Cortex of kidney (tissue), 1 donor: ENCODE measurements at places on chromosomes 2 and 18.
A peak's percentile ranks its signal among the peaks of the same experiment; 100 is the strongest.

DNA sequence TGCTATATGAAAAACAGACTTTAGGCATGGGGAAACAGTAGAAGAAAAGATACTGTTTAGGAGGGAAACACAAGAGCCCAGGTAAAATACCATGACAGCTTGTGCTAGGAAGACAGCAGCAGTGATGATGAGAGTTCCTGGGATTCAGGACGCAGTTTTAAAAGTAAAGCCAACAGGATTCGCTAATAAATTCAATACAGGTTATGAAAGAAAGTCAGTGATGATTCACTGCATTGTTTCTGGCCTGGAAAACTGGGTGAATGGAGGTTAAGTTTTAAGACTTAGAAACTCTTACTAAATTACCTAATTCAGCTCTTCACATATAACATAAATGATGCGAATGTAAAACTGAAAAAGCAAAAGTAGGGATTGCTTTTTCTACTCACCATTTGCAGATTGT is 27.9 kb upstream of the RNU4ATAC start:
- DNase-seq: no peak

GRCh38 chr2:222214885-222215284 is 83.9 kb downstream of the PAX3 start:
- DNase-seq: no peak

GRCh38 chr2:149039213-149039724 is 770 bp downstream of the LYPD6B start:
- no peak for DNase-seq

DNA sequence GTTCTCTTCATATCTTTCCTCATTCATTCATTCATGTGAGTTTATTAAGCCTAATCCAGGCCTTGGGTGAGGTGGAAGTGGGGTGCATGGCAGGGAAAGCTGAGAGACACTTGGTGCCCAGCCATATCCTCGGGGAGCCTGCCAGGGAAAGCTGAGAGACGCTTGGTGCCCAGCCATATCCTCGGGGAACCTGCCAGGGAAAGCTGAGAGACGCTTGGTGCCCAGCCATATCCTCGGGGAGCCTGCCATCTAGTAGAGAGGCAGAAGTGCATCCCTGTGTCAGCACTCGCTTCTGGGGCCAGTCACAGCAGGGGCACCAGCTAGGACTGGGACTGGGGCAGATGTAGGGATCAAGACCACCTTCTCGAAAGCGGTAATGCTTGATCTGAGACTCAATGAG is 39.4 kb downstream of the DDX18 start:
- no peak for DNase-seq

- DNase-seq: no peak
Measured at GRCh38 chr2:239337122-239337876, 63.5 kb downstream of the HDAC4 start.

DNA sequence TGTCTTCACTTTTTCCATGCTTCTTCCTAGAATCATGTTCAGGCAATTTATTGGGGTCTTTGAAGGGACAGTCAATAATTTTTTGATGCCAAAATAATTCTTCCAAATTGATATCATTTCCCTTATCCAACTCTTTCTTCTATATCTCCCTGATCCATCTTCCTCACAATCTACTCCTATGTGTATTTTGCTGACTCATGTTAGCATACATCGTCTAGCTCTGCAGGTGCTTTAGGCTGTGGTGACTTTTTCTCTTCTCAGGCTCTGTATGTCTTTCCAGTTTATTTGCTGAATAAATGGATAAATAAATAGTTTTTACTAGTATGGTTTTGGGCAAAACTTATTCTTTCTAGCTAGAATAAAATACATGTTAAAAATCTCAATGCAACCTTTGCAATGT is 1650.9 kb upstream of the TMEFF2 start:
- DNase-seq: no peak

GRCh38 chr18:2654928-2655177 is 673 bp upstream of the SMCHD1 start:
- DNase-seq: no peak

- DNase-seq: no peak
Measured at GRCh38 chr2:172680436-172681068, 55.1 kb upstream of the RAPGEF4 start.

- DNase-seq: no peak
Measured at GRCh38 chr2:173584676-173585458, 230.2 kb downstream of the CDCA7 start.

GRCh38 chr2:128467321-128467969 is 148.8 kb upstream of the HS6ST1 start:
- no peak for DNase-seq

DNA sequence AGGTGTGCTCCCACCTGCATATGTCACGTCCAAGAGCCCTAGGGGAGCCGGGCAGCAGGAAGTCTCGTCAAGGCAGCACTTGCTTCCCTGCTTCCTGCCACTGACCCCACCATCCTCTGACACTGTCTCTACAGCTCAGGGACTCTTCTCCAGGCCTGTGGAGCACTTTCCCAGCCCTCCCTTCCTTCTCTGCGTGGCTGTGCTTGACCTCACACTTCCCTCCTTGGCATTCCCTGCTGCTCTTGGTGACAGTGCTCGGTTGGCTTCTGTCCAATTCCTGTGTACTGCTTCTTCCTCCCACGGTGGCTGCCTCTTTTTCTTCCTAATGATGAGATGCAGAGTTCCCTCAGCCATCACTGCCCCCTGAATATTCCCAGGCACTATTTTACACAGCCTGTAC is 2.8 kb downstream of the CIDEA start:
- no peak for DNase-seq

- no peak for DNase-seq
Measured at GRCh38 chr2:99504844-99505584, 15.2 kb upstream of the REV1 start.

- DNase-seq: no peak
Measured at GRCh38 chr2:9398881-9399780, 24.2 kb downstream of the ITGB1BP1 start.

DNA sequence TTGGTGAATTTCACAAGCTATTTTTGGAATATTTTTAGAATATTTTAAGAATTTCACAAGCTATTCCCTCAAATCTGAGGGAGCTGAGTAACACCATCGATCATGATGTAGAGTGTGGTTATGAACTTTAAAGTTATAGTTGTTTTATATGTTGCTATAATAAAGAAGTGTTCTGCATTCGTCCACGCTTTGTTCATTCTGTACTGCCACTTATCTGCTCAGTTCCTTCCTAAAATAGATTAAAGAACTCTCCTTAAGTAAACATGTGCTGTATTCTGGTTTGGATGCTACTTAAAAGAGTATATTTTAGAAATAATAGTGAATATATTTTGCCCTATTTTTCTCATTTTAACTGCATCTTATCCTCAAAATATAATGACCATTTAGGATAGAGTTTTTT is 15.9 kb downstream of the TYMS start:
- DNase-seq: no peak

DNA sequence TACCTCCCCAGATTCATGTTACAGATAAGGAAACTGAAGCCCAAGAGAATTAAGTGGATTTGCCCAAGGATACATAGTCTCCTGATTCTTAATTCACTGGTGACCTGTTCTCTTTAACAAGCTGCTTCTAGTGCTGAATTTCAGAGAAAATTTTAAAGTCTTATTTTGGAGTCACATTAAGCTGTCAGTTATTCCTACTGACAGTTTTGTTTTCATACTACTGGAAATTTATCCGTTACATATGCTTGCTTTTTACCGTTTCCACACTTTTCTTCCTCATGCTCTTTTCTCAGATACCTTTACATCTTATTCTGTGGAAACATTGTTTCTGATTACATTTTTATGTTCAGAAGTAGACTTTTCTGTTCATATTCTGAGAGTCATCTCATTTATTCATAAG is 1.3 kb downstream of the MOB4 start:
- DNase-seq: no peak

GRCh38 chr2:37838541-37839167 is 86.4 kb upstream of the RMDN2 start:
- no peak for DNase-seq

DNA sequence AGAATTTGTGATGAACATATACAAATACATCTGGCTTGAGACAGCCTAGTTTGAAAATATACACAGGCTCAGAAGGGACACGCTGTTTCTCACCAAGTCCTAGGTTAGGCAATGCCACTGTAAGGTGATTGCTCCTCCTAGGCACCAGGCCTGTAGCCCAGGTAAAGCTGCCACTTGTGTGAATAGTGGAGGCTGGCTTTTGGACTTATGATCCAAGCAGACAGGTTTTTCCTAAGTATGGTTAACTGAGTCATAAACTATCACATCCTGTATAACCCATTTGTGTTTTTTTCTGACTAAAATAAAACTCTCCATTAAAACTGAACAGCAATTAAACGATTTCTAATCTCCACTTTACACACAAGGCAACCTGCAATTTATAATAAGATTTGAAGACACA is 81.0 kb downstream of the SEMA4F start:
- no peak for DNase-seq

DNA sequence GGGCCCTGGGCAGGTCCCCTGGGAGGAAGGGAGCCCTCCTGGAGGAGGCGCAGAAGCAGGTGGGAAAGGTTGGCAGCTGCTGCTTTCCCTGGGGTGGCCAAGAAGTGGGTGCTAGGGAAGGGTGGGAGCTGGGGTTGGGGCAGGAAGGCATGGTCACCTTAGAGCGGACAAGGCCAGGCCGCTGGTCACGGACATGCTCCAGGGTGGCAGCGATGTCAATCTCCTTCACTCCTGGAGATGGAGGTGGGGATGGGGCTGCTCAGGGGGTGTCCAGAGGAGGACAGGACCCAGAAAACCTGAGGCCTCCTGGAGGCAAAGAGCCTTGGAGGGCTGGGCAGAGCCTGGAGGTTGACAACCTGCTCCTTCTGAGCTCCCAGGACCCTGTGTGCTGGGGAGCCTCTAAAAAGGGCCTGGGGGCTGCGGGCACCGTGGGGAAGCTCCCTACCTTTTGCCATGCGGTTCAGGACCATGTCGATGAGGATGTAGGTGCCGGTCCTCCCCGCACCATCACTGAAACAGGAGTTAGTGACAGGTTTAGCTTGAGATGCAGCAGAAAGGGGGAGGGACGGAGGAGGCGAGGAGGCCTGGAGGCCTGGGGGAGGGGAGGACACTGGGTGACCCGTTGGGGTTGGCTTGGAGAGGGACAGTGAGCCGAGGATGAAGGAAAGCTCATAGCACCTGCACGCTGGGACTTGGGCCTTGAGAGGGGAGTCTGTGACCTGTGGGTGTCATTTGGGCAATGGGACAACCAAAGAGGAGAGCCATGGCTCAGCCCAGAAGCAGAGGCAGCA is 11.4 kb downstream of the DNAJB2 start:
- DNase-seq: no peak

DNA sequence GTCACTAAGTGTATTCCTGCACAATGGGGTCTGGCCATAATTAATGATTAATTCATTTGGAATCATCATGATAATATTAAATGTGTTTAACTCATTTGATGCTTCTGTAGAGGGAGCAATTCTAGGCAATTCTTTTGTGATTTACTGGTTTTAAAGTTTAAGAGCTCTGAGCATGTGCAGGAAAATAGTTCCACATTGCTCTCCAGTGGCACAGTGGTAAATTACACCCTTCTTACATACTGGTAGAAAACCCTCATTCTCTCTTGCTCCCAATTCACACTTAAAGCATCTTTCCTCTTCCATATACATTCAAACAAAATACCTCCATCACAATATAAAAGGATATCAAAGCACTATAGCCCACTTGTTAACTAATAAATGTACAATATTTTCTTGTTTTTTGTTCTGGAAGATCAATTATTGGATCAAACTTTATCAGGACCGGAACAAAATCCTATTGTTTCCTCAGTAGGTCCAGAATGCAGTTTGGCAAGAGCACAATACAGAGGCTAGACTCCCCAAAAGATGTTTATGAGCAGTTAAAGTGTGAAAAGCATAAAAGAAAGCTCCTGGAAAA is 844.3 kb downstream of the MBD2 start:
- DNase-seq: no peak

- DNase-seq: no peak
Measured at GRCh38 chr18:59569390-59569791, 127.8 kb downstream of the CCBE1 start.

- DNase-seq: no peak
Measured at GRCh38 chr2:109168086-109168485, 39.1 kb downstream of the SH3RF3 start.

- DNase-seq: no peak
Measured at GRCh38 chr2:191701696-191702095, 23.8 kb downstream of the NABP1 start.

DNA sequence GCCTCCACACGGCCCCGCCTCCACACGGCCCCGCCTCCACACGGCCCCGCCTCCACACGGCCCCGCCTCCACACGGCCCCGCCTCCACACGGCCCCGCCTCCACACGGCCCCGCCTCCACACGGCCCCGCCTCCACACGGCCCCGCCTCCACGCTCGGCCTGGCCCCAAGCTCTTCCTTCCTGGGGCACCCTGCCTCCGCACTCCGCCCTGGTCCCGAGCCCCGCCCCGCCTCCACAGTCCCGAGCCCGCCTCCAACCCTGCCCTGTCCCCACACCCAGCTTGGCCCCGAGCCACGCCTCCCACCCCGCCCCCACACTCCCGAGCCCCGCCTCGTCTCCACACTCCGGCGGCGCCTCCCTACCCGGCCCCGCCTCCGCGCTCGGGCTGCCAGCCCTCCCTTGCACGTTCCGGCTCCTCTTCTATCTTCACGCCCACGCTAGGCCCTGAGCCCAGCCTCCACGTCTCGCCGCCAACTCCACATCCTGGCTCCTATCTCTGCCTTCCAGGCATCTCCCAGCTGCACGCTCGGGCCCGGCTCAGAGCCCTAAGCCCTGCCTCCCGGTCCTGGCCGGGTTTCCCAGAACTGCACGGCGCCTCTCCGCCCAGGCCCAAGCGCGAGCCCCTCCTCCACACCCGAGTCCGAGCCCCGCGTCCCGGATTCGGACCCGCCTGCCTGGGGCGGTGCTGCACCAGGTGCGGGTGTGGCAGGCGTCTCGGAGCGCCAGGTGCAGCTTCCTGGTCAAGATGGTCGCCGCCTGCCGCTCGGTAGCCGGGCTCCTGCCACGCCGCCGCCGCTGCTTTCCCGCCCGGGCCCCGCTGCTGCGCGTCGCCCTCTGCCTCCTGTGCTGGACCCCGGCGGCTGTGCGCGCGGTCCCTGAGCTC is at the start of gene TMEM87B:
Gene TMEM87B (plus strand): TSS at position 423 of the 883 bp plus-strand sequence. CDS start 323 bp downstream, at position 746.
- DNase-seq: peak; percentile 85

DNA sequence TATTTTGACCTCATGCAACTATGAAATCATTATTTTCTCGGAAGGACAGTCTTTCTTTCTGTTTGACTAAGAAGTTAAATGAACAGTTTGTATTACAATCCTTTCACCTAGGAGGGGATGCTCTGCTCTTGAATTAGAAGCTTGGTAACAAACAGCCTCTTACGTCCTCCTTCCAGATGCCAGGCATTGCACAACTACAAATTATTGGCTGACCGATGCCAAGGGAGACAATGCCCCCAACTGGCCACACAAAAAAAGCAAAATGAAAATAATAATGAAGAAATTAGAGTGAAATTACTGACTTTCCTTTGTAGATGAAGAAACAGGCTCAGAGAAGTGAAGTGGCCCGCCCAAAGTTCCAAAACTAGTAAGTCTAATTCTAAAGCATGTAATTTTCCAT is 177.9 kb downstream of the CYRIA start:
- DNase-seq: no peak

DNA sequence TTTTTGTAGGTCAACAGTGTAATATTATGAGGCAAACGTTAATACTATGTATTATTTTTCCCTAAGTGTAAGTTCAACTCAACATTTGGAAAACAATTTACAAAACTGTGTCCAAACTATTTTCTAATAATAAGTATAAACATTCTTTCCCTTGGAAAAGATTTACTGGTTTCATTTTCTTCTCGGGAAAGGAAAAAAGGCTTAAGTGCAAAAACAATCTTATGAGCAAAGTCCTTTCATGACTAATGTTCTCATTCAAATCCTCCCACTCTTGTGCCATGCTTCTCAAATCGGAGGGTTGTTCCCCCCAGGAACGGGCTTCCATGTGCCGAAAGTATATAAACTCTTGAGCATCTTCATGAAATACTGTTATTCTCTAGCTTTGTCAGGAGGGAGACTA is 19.8 kb upstream of the L3MBTL4 start:
- DNase-seq: no peak

- DNase-seq: no peak
Measured at GRCh38 chr18:5180254-5180653, 16.8 kb downstream of the AKAIN1 start.
